ENCODE measurements at places on chromosomes 6 and 20.

DNA sequence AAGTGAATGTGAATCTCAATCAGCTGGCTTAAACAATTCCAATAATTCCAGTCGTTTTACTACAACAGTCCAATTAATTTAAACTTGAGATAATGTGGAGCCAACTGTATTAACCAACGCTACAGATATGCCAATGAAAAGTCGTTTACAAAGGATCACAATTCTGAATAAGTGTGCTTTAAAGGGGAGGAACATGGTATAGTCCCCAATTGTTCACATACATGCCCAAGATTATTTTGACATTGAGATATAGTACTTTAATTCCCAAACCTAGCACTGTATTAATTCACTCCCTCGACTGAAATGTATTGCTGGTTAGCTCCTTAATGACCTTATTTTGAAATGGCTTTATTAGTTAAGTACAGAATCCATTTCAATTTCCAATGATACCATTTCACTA, 2.5 kb downstream of the AKIRIN2 start:
- no peak for DNase-seq

DNA sequence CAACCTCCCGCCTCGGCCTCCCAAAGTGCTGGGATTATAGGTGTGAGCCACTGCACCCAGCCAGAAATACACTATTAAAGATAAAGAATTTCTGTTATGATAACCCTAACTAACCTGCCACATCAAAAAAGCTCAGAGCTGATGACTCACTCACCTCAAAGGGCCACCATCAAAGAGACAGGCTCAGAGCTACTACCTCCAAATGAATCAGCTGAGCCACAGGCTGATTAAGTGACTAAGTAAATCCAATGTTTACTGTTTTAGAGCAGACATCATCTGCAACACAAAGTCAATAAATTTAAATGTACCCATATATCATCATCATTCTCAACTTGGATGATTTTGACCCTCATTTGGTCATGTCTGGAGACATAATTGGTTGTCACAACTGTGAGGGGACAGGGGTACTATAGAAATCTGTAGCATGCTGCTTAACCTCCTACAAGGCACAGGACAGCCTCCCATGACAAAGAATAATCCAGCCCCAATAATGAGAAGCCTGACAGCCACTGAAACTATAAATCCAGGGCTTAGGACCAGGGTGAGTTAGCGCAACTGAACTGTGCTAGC, 106.5 kb downstream of the ATP9A start:
- DNase-seq, result peak; percentile 54

DNA sequence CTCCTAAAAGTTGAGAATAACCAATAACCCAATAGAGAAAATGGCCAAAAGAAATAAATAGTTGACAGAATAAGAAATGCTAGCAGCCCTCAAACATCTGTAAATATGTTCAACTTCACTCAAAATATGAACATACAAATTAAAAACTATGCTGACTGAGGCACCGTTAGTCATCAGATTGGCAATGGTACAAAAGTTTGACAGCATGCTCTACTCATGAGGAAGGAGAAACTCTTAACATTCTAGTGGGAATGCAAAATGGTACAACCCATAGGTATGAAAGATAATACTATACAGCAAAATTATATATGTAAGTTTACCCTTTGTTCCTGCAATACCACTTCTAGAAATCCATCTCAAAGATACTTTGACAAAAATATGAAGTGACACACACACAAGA, 1.6 kb upstream of the ZSCAN12 start:
- no peak for DNase-seq

GRCh38 chr6:39776581-39776980, 15.6 kb upstream of the DAAM2 start:
- DNase-seq, result no peak

DNA sequence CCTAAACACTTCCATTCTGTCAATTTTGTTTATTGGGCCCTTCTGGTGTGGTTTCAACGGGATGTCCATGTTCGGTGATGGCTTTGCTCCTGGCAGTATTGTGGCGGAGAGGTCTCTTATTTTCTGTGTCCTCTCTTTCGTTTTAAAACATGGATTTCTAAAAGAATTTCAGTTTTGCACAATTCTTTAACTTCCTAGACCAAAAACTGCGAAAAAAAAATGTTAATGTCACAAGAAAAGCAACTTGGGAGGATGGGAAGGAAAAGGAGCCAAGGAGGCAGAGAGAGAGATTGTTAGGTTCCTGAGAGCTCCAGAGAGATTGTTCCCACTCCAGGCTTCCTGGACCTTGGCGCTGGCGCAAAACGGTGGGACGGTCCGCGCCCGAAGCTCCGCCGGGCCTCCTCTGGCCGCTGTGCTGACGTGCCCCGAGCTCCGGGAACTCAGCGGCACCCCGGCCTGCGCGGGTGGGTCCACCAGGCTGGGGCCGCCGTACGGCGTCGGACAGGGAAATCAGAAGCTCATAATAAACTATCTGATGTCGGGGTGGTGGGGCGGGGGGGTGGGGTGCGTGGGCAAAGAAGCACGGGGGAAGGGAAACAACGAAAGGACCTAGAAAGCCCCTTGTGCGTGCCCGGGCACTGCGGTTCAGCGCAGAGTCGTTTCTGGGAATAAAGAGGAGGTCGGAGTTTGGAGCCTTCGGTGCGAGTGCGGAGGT, 951 bp upstream of the OLIG3 start:
- DNase-seq, result no peak

- DNase-seq, result no peak
Observed at GRCh38 chr20:43913291-43914025, 1.2 kb upstream of the TOX2 start.

- no peak for DNase-seq
Observed at GRCh38 chr6:120096696-120097260, 747.2 kb upstream of the MAN1A1 start.

DNA sequence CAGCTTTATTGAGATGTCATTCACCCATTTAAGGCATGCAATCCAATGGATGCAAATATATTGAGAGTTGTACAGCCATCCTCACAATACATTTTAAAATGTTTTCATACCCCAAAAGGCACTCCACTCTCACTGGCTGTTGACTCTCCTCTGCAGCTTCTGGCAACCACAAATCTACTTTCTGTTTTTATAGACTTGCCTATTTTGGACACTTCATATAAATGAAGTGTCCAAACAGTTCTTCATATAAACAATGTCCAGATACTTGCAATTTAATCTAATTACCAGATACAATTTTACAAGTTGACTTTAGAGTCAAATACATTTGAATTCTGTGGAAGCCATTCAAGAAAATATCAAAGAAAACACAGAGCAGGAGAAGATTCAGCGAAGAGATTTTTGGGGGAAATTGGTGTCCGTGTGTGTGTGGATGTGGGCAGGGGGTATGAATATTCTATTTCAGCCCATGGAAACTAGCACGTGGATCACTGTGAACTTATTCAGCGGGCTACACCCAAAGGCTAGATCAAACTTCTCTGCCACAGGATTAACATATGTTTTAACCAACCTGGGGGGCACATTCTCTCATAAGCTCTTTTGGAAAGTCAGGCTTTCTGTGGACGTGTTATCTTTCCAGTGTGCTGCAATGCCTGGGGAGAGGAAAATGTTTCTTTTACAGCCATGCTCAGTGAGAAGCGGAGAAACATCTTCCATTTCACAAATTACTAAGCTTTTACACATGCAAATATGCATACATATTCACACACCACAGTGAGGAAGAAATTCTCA, 73.9 kb downstream of the PLG start:
- no peak for DNase-seq

GRCh38 chr6:167232356-167232755, 58.8 kb upstream of the UNC93A start:
- DNase-seq, result no peak

- peak; percentile 49 for DNase-seq
Observed at GRCh38 chr6:105994591-105995390, 91.3 kb upstream of the PRDM1 start.

DNA sequence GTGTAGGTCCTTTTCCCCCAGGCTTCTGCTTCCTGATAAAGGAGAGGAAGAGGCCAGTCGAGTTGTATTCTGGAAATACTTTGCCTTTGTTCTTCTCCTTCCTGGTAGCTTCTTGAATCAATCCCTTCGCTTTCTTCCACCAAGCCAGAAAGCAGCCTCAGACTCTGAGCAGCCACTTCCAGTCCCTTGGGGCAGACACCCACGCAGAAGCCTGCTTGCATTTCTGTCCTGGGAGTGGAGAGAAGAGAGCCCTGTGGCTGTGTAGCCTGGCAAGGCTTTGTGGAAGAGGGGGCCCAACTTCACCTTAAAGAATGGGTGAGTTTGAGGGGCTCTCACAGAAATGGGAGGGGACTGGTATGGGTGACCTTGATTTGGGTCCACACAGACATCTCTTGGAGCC, 211.0 kb upstream of the SSTR4 start:
- no peak for DNase-seq

DNA sequence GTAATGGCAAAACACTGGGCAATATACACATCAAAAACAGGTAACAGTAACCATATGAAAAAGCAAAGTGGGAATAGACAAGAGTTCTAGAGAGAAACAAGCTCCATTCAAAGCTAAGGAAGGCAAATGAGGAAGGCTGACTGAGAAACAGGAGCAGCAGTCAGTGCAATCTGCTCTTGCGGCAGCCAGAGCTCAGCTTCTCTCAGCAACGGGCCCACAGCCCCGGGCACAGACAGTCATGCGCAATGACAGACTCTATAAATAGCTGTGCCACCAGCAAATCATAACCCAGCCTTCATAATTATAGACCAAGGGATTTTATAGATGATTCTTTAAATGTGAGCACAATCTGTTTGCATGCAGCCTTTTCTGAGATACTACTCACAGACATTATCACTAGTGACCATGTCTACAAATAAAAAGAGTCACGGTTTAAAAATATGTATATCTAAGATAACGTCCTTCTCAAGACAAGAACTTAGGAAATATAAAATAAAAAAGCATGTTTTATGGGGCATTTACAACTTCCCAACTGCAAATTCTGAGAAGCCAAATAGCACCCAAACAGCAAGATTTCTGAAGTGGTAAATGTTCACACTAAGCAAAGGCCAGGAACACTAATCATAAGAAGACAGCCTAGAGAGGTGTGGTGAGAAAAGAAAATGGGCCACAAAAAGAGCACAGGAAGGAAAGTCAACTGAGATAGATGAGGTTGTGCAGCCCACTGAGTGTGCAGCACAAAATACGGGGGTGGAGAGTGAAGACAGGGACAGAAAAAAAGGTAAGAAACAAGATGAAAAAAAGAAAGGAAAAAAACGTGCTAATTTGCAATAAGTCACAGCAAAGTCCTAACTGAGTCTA, 39.9 kb upstream of the BEND6 start:
- DNase-seq, result no peak

- DNase-seq, result no peak
Observed at GRCh38 chr20:1874450-1875182, 20.6 kb upstream of the SIRPA start.

DNA sequence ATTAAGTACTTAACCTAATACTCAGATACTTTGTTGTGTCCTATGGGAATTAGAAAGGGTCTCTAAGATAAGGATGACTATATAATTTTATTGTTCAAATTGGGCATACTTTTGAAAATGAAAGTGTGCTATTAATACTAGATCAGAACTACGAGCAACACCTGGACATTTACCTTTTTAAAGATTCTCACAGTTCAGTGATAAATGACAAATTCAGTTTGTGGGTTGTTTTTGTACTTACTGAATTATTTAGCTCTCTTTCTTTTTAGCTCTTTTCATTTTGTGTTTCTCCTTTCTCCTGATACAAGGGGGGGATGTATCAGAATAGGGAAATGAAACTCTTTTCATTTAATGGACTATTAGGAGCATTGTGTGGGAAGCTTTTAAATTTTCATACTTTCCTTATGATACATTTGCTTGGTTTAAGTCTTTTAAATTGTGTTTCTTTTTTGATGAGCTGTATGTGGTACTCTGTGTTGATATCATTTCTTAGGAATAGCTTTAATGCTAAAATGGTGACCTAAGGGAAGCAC, 47.5 kb downstream of the PHF3 start:
- no peak for DNase-seq

- DNase-seq, result peak; percentile 53
Observed at GRCh38 chr6:147285087-147285855, 81.1 kb downstream of the STXBP5 start.

GRCh38 chr6:86010915-86011786, 368.5 kb upstream of the SYNCRIP start:
- no peak for DNase-seq

DNA sequence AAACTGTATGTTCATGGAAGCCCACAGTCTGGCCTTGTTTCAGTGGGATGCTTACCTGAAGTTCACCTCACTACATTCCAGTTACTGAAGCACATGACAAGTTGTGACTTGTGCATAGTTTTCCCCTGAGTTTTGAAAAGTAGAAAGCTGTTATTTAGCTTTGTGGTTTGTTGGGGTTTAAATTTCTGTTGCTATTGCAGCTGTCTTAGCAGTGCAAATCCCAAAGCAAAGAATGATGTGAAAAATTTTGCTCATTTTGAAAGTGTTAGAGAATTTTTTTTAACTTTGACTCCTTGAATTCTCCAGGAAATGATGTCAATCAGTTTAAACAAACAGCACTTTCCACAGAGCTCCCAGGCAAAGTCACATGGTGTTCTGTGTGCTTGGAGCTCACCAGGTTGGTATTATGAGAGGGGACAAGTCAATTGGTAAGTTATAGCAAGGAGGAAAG, 268.4 kb downstream of the ADGRG6 start:
- no peak for DNase-seq

DNA sequence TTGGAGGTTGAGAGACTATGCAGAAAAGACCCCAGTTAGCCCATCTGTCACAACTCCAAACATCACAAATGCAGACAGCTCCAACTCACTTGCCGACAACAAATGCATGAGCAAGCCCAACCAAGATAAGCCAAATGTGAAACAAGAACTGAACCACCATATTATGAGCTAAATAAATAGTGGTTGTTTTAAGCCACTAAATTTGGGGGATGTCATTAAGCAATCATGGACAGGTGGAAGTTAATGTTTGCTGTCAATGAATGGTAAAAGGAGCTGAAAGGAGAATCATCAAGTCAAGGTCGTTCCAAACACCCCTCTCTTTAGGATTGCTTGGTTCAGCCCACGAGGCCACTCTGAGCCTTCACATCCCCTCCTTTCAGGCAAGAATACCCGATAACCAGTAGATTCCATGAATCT, 71.2 kb upstream of the PLCB4 start:
- no peak for DNase-seq

DNA sequence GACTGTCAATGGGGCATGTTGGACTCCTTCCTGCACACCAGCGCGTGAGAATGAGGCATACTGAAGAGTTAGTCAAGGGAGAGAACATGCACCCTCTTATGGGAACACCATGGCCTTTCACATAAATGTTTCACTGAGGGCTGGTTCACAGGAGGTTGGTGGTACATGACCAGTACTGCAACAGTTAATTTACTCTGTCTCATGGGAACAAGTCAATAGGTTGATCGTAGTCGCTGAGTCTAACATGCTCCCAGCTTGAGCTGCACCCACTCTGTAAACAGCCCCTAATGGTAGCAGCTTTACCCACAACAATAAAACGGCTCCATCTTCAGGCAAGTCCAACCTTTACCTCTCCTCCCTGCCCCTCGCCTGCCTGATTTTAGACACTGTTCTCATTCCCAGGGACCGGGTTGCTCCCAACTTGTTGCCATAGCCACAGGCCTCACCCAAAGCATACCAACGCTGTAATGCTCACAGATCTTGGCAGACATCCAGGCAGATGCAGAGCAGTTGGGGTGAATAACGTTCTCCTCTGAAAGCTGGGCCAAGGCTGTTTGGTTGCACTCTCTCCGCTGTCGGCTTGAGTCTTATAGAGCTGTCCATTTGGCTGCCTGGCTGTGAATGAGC, 111.3 kb downstream of the LY86 start:
- DNase-seq, result no peak

GRCh38 chr6:121319112-121319553, 15.1 kb downstream of the TBC1D32 start:
- DNase-seq, result no peak
